ENCODE measurements at places on chromosomes 3 and 15.

GRCh38 chr3:141414800-141415462 lies 46.6 kb downstream of the ZBTB38 start:
- no peak for DNase-seq

GRCh38 chr3:31486865-31487533 lies 45.7 kb upstream of the STT3B start:
- DNase-seq = no peak

DNA sequence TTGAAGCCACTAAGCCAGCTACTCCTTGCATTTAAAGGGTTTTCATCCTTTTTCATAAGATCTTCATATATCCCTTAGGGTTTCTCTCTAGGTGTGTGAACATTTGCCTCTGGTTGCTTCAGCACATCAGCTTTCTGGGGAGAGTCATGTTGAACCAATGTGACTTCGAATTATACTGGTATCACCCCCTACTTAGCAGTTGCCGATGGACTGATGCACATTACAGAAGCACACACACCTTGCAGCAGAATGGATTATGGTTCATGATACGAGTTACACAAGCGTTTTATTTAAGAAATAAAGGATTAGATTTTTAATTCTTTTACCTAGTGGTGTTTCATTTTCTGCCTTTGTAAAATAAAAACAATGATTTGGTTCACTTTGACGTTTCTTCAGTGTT lies 39.6 kb downstream of the FBXO22 start:
- DNase-seq = no peak

GRCh38 chr15:31503758-31504461 lies 177.3 kb downstream of the KLF13 start:
- no peak for DNase-seq

DNA sequence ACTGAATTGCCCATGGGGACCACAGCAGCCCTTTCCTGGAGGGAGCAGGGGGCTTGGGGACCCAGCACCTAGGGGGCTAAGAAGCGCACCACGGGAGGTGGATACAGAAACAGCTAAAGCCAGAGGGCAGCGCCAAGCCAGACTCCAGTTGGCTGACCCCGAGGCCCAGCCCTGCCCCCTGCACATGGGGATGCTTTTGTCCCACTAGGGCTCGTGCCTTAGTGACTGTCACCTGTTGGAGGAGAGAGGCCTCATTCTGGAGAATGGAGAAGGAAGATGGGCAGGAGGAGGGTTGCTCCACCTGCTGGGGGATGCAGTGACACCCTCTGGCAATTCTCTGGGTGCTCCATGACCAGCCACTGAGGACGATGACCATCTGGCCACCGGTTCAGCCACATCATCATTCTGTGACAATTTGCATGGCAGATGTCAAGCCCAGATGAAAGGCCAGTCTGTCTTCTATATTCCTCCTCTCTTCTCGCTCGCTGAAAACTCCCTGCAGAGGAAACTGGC lies 167.8 kb upstream of the TLE3 start:
- no peak for DNase-seq

DNA sequence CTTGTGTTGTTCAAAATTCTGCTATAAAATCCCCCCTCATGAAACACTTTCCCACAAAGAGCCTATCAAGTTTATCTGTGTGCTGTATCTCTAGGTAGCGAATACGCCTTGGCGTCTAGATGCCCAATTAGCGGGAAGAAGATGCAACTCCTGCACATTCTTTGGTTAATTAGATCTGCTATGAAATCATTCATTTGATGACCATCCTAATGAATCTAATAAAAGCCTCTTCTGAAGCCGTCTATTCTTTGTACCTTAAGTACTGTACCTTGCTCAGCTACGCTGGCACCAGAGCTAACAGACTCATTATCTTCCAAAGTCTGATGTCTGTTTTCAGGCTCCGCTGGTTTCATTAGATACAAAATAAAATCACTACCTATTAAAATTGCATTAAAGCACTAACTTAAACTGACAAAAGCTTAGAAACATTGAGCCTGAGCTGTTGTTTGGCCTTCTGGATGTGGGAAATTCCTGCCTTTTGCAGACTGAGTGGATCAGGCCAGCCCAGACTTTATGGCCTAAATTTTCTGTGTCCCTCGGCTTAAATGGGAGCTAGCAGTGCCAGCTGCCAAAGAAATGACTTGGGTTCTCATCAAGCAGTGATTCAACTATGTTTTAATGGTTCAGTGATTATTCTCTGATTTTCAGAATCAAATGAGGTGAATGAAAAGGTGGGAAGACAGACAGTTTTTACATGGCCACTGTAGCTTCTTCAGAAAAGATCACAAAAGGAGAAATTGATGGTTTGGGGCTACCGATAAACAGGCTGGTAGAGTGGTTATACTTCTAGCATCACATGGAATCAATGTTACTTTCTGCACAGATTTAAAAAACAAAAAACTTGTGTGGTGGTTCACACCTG lies 28.4 kb upstream of the CHST2 start:
- no peak for DNase-seq

DNA sequence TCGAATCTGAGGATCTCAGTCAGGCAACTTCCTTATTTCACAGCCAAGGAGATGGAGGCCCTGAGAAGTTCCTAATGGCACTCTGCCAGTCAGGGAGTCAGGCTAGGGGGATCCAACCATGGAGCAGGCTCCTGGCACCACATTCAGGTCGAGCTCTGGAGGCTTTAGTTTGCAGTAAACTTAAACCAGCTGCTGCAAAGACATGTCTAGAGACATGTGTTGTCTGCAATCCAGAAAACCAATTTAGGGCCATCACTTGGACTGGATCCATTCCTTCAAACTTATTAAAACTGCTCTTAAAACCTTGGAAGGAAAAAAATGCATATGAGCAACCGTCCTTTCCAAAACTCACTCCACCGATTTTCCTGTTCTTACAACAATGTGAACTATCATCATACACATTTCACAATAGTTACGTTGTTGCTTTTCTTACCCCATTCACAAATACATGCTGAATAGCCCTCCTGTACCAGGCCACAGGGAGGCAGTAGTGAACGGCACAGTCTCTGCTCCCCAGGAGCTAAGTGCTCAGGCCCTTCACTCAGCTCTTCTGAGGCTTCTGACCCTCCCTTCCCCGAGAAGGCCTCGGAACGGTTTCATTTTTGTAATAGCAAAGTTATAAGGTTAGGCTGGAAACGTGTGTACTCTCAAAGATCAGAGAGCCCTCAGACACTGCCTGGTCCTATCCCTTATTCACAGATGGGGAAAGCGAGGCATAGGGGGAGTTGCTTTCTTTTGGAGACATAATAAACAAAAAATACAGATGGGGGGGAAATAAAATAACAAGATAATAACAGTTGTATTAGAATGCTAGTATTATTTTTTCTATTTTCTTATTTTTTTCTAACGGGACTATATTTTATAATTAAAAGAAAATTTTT lies 20.1 kb downstream of the RFT1 start:
- DNase-seq = no peak

- no peak for DNase-seq
These were observed 13.2 kb downstream of the GHRL start for GRCh38 chr3:10279384-10280176.

All from cardiac septum (tissue), 1 donor.